ENCODE measurements at places on chromosomes 12 and 14.
A peak's percentile ranks its signal among the peaks of the same experiment; 100 is the strongest.

DNA sequence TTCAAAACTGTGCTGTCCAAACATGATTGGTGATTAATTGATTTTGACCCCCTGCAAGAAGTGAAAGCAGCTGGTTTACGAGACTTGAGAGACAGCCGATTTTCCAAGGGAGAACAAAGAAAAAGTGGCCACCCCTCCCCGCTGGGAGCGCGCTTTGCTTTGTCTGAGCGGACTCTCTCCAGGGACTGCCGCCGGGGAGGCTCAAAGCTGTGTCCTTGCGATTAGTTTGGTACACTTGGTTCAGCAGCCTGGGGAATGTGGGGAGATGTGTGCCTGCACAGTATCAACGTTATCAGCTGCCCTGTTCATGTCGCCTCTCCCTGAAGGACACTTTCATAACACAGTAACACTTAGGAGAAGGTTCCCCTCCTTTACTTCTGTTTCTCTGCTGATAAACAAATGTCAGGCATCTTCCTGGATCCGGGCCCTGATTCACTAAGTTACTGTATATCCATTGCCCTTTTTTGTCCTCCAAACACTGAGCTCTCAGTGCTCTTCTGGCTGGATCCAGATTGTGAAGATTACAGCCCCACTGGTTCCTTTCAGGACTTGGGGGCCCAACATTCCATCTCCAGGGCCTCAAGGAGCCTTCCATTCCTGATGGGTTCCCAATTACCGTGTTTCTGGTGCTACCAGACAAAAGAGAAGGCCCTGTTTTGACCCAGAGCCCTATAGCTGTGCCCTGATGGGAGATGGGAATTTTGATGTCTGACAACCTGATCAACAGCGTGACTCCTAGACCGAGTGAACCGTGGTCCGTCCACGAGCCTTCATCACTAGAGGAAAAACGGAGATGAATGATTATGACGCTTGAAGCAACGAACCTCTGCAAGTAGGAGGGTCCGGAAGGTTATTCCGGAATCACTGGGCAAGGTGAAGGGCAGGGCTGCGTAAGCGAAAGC is 31.7 kb upstream of the TUBA1C start:
- no peak for DNase-seq

DNA sequence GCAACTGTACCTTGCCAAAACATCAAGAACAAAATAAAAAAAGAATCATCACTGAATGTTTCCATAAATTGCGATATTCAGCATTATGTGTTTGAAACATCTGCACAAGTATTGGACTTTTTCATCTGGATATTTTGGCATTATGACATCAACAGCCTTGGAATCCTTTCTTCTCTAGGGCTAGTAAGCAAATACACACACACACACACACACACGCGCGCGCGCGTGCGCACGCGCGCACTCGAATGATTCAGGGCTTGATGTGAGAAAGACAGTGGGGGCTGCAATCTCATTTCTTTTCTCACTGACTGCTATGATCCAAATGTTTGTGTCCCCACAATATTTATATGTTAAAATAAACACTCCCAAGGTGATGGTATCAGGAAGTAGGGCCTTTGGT is 90.0 kb upstream of the SLC38A4 start:
- DNase-seq = no peak

DNA sequence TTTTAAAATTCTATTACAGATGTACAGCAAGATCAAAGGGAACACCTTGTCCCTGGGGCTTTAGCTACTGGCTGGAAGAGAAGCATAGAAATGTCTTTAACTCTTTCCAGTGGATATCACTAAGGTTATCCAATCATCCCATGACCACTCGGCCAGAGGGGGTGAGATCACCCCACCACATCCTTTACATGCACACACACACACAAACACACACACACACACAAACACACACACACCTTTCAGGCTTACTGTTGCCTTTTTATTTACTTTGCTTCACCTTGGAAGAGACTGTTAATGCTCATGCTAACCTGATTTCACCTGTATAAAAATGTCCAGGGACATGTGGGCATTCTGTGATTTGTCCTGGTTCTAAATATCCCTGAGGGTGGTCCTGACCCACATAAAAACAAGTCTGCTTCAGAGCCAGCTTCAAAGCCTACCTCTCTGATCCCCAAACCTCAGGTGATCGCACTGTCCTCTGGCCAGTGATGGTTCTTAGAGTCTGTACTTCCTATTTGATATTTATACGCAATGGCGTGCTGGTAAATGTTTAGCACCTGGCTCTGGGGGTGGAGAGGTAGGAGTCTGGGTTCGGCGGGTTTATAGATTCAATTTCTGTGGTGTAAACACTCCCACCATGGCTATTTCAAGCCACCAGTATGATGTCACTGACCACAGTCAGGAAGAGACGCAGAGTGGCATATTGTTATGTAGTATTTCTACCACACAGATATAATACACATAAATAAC is 166.1 kb upstream of the EEA1 start:
- no peak for DNase-seq

DNA sequence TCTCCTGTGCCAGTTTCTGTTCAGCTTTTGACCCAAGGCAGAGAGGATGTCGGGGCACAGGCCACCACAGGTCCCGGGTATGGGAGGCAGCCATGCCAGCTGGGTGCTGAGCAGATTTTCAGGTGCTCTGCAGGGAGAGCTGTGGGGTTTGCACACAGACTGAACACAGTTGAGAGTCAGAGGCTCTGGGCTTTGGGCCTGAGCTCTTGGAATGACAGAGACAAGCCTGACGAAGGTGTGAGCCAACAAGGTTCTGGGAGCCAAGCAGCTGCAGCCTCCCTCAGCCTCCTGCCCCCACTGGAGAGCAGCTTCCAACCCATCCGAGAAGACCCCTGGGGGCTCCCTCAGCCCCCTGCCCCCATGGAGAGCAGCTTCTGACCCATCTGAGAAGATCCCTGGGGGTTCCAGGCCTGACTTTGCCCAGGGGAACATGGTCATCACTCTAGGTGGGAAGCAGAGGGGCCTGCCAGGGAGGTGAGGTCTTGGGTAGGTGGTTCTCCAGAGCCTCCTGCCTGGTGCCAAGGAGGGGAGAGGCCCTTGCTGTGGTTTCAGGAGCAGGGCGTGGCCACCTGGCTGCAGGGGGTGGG is 13.8 kb downstream of the FBRSL1 start:
- DNase-seq = no peak

- DNase-seq = no peak
Measured at GRCh38 chr14:24136684-24137528, 912 bp downstream of the PSME1 start.

DNA sequence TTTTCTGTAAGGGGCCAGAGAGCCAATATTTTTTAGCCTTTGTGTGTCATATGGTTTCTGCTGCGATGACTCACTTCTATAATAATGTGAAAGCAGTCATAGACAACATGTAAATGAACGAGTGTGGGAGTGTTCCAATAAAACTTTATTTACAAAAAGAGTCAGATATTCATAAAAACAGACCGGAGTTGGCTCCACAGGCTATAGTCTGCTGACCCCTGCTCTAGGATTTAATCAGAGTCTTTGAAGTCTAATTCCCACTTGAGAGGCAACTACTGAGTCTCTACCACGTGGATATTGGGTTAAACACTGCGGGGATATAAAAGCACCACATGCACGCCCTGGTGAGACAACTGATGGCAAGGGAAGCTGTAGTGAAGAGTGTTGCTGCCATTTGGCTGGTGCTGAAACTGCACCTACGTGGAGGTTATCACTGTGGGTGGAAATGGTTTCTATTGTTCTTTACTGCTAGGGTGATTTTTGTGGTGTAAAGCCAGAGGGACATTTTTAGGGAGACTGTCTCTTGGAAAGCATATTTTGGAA is 3.6 kb upstream of the NINJ2 start:
- peak; percentile 59 for DNase-seq

- DNase-seq = peak; percentile 20
Measured at GRCh38 chr12:50057000-50057841, at the start of gene ASIC1. Gene ASIC1, plus strand, starts transcription at chr12:50057596. Its CDS starts 1,171 bp downstream, at chr12:50058767.

- no peak for DNase-seq
Measured at GRCh38 chr12:31118347-31119191, 44.9 kb downstream of the DDX11 start.

GRCh38 chr14:74147571-74147970 is 62.8 kb downstream of the LIN52 start:
- no peak for DNase-seq

- DNase-seq = no peak
Measured at GRCh38 chr14:104777808-104778249, 17.7 kb downstream of the AKT1 start.

- DNase-seq = no peak
Measured at GRCh38 chr12:101941306-101942249, 64.2 kb downstream of the DRAM1 start.

GRCh38 chr14:100616854-100617409 is 29.7 kb upstream of the BEGAIN start:
- DNase-seq = no peak

DNA sequence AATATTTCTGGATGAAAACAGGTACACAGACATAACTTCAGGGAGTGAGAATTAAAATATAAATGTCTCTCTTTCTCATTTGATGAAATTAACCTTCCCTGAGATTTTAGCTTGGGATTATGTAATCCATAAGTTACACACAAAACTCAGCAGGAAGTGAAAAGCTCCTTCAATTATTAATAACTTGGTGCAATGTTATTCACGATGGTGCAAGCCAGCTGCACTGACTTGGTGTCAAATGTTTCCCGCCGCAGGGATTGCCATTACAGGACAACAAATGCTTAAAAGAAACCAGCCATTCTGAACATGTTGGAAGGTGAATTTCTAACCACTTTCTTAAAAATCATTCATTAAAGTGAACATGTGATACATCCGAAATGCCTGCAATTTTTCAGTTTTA is 250.4 kb downstream of the FOXN3 start:
- DNase-seq = no peak

DNA sequence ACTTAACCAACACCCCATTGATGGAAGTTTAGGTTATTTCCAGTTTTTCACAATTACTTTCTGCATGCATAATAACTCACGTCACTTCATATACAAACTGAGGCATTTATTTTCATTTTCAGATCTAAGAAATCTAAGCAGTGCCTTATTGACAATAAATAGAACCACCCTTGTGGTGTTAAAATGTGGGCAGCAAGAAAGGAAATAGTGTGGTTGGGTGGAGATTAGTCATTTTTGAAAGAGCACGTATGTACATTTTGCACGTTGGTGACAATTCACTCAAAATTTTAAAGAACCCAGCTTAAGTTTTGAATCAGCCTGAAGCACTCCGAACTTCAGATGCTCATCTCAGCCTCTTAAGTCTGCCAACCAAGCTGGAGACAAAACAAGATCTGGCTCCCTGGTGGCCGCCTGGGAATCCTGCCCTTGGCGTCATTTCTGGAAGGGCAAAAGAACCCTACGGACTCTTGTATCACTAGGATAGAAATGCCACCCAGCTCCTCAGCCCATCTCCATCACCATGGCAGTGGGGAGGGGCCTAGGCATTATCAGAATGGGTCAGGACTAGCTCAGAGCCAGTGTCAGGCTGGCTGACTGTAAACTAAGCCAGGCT is 89.5 kb upstream of the BCL2L14 start:
- peak; percentile 92 for DNase-seq

DNA sequence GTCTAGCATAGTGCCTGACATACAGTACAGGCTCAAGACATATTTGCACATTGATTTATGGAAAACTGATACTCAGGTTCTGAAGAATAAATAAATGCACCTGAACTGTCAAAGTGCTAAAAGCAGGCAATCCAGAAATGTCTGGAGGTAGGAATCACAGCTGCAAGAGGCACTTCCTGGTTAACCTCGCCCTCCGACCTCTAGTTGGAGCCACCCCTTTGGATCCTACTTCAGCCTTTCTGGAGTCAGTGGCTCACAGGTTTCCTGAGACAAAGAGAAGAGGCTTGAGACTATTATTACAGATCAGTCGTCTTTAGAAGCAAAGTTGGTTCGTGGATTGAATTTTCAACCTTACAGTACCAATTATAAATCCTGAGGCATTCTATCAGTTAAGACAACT is 13.0 kb downstream of the TCP11L2 start:
- no peak for DNase-seq

DNA sequence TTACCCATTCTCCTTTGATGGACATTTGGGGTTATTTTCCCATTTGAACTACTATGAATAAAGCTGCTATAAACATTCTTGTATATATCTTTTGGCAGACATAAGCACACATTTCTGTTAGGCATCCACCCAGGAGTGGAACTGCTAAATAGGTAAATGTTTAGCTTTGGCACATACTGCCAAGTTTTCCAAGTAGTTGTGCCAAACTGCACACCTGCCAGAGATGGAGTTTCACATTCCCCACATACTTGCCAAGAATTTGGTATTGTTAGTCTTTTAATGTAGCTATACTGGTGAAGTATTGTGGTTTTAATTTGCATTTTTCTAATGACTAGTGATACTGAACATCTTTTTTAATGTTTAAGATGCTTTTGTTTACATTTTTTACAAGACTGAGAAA is 201.0 kb downstream of the GXYLT1 start:
- no peak for DNase-seq

GRCh38 chr12:45994736-45995135 is 4.4 kb upstream of the SCAF11 start:
- DNase-seq = no peak

DNA sequence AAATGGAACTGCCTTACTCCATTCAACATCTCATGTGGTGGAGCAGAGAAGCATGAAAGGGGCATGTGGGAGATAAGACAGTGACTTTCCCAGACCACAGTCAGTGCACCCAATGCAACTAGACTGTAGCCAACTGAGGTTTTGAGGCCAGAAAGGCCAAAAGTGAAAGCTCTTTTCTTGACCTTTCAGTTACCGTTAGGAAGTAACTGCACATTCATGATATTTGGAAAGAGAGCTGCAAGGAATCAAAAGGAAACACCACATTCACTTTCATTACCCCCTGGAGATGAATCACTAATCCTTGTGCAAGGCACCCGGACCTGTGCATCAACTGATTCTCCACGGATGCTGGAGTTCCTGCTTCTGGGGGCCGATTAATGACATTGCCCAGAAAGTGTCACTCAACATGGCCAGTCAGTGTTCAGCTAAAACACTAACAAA is 72.9 kb upstream of the ELK3 start:
- no peak for DNase-seq

GRCh38 chr12:3905664-3906063 is 32.5 kb upstream of the PARP11 start:
- no peak for DNase-seq

DNA sequence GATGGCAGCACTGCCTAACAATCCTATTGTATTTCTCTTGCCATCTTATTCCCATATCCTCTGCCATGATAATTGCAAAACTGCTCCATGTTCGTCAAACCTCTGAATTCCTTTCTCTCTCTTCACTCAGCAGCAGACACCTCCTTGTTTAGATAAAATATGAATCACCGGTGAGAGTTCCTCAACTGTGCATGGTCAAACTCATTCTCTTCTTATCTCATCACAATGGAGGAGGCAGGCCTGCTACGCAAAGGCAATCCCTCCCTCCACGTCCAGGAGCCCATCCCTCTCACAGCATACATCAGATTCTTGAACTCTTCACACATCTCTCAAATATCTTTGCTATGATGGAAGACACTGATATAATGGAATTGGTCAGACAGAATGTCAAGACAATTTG is 90.1 kb upstream of the DAAM1 start:
- no peak for DNase-seq

GRCh38 chr12:42299392-42300308 is 26.2 kb downstream of the ZCRB1 start:
- peak; percentile 74 for DNase-seq
